ENCODE measurements at places on chromosomes 7 and 10. TPM values are rescaled to one million over a fixed set of nuclear protein-coding genes. Genes with fewer than 3 reads are reported as not detected.

Gene GIMAP6
- polyA plus RNA-seq, result 33.4 TPM

Gene HOXA7
- polyA plus RNA-seq, result 10.8 TPM

Gene BTBD16
- 0.07 TPM for polyA plus RNA-seq

Gene ANKRD61
- polyA plus RNA-seq, result 0.16 TPM

Gene RBM20
- 1.6 TPM for polyA plus RNA-seq

Gene MRPS16
- polyA plus RNA-seq, result 79.6 TPM

Gene ZNF853
- 2.7 TPM for polyA plus RNA-seq

Gene NPTX2
- 8.4 TPM for polyA plus RNA-seq

Gene UNCX
- polyA plus RNA-seq, result not detected

Gene MGAM2
- polyA plus RNA-seq, result 1.3 TPM

Gene ACBD7
- polyA plus RNA-seq, result not detected

Gene NCAPG2
- 3.5 TPM for polyA plus RNA-seq

Gene CPA2
- polyA plus RNA-seq, result 4.2 TPM

Measured in adipose tissue (tissue), 3 donors.